ENCODE measurements at places on chromosomes 5 and 9.

- DNase-seq = no peak
Observed at GRCh38 chr5:68215898-68216244, 315 bp downstream of the PIK3R1 start.

GRCh38 chr9:91332546-91333231 lies 29.0 kb downstream of the AUH start:
- no peak for DNase-seq

- DNase-seq = no peak
Observed at GRCh38 chr5:113068559-113068958, 92.0 kb downstream of the DCP2 start.

GRCh38 chr9:116447934-116448333 lies 239.2 kb upstream of the TRIM32 start:
- DNase-seq = no peak

DNA sequence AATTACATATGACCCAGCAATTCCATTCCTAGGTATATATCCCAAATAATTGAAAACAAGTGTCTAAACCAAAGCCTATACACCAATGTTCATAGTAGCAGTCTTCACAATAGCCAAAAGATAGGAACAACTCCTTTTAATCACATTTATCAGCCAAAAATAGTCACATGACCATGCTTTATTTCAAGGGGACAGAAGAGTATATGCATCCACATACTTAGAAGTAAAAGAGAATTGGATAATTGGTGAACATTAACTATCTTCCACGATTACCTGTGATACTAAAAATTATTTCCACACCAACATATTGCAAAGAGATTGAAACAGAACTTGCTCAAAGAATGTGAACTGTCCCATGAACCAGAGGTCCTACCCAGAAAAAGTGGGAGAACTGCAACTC lies 51.8 kb upstream of the FOXE1 start:
- DNase-seq = no peak

DNA sequence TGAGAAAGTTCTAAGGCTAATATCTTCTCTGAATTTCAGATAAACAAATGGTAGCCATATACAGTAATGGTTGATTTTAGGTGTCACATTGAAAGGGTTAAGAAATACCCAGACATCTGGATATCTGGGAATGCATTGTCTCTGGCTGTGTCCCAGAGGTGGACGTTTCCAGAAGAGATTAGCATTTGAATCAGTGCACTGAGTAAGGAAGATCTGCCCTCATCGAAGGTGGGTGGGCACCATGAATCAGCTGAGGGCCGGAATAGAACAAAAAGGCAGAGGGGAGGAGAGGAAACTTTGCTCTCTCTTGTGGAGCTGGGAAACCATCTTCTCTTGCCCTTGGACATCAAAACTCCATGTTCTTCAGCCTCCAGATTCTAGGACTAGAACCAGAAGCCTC lies 554.4 kb downstream of the IRX1 start:
- no peak for DNase-seq
